ENCODE measurements at places on chromosomes 5 and 9.

- DNase-seq, result no peak
Measured at GRCh38 chr5:133873449-133873848, 95.0 kb downstream of the C5orf15 start.

GRCh38 chr5:36298552-36298951 lies 3.1 kb downstream of the RANBP3L start:
- DNase-seq, result no peak

DNA sequence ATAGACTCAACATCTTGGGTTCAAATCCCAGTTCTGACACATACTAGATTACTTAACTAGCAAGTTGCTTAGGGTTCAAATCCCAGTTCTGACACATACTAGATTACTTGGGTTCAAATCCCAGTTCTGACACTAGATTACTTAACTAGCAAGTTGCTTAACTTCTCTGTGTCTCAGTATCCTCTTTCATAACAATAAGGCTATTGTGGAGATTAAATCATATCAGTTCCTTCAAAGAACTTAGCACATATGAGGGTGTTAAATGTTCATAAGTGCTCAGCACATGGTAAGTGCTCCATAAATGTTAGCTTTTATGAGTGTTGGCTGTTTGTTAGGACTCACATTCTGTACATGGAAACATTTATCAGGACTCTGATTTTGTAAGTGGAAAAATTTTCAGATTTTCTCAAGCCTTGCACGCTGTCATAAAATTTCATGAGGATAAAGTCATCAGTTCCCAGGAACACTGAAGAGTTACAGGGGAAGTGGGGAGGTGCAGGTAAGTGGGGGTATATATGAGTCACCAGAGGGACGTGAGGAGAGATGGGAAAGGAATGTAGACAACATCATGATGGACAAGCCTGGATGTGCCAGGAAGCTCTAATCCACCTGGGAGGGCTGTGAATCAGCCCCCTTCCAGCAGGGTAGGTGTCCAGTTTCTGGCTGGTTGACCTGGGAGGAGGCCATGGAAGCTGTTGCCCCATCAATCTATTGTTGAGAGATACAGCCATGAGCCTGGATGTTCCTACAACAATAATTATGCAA lies 532.2 kb upstream of the WWC1 start:
- peak; percentile 95 for DNase-seq

DNA sequence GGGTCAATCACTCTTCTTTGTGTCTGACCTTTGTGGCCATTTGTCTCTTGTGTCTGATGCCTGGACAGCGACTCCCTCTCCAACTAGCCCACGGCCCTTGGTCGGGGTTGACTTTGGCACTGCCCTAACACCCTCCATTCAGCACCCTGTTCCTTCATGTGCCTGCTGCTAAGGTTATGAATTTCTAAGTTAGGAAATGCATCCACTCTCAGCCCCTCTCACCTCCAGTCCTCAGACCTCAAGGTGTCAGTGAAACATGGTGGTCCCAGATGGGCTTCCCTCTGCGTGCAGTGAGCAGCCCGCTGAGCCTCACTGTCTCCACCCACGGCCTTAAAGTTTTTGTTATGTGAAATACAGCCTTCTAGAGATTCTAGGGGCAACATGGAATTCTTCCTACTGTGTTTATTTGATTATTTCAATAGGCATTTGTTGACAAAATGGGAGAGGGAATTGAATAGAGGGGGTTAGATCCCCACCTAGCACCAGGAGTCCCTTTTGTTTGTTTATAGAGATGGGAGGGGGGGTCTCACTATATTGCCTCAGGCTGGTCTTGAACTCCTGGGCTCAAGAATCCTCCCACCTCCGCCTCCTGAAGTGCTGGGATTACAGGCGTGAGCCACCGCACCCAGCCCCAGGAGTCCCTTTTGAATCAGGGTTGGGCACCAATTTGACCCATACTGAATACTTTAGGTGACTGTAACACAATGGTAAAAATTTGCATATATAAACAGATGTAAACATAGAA lies 1.6 kb upstream of the GLIPR2 start:
- DNase-seq, result no peak

DNA sequence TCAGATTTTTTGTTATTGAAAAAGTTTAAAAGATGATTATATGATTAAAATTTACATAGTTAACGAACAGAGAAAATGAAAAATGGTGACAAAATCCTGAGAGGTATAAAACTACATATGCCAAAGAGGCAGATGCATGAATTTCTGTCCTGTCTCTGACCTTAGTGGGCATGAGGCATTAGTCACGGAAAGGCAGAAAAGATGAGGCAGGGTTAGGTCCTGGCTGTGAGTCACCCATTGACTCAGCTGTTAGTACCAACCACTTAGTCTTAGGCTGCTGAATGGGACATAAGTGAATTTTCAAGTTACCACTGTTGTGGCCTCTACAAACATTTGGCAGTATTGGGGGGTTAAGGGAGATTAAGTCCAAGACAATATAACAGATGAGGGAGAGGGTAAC lies 33.1 kb downstream of the RASA1 start:
- DNase-seq, result peak; percentile 92

GRCh38 chr5:68433923-68434879 lies 218.6 kb downstream of the PIK3R1 start:
- peak; percentile 85 for DNase-seq

DNA sequence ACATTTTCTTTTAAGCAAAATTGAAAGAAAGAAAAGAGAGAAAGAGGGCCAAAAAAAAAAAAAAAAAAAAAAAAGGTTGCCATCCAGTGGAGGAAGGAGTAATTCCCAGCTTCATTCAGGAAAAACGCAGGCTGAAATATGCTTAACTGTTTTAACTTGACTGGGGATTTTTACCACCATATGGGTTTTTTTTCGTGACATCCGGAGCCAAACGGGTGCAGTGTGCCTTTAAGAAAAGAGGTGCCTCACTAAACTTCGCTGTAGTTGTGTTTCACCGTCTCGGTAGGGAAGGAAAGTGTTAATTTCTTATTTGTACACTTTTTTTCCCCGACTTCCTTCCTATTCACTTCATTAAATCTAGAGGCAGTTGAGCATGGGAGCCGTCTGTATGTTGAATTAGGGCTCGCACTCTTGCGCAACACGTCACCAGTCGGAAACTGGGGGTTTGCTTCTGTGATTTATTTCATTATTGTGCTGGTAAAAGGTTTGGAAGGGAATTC lies 143.0 kb downstream of the SMARCA2 start:
- peak; percentile 29 for DNase-seq

Measured in HS-5 (cell line).